Stimulated activated CD8-positive, alpha-beta memory T cell treated with anti-CD3 and anti-CD28 coated beads, Interleukin-2, amount 100 ng/mL, for 1 hour (primary cell): ENCODE measurements at places on chromosomes 1 and 21.

DNA sequence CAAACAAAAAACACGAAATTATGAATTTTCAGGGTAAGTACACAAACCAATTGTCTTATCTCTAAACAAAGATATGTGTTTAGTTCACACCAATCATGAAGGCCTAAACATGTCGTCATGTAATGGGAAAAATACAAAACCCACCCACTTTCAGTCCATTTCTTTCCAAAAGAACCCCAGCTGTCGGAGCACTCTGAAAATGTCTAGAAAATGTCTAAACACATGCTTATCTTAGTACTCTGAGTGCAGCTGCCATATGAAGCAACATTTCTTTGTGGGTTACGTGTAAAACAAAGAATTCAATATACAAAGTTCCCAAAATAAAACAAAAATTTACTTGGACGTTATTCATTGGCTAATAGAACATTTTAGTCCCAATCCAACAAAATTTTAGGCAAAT, 22.7 kb downstream of the SERBP1 start:
- no peak for DNase-seq

DNA sequence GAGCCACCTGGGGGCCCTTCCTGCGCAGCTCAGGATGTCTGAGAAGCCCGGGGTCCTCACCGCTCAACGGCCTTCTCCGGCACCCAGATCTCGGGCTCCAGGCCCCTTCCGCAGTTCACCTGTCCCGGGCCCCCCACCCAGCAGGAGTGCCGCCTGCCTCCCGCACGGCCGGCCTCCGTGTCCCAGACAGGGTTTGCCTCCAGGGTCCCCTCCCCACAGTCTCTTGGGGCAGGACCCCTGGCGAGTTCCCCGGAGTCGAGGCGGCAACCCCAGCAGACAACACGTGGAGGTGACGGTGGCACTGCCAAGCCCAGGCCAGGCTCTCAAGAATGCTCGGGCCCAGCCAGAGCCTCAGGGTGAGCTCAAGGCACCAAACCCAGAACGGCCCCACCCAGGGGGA, 22.4 kb upstream of the TTLL10 start:
- no peak for DNase-seq

DNA sequence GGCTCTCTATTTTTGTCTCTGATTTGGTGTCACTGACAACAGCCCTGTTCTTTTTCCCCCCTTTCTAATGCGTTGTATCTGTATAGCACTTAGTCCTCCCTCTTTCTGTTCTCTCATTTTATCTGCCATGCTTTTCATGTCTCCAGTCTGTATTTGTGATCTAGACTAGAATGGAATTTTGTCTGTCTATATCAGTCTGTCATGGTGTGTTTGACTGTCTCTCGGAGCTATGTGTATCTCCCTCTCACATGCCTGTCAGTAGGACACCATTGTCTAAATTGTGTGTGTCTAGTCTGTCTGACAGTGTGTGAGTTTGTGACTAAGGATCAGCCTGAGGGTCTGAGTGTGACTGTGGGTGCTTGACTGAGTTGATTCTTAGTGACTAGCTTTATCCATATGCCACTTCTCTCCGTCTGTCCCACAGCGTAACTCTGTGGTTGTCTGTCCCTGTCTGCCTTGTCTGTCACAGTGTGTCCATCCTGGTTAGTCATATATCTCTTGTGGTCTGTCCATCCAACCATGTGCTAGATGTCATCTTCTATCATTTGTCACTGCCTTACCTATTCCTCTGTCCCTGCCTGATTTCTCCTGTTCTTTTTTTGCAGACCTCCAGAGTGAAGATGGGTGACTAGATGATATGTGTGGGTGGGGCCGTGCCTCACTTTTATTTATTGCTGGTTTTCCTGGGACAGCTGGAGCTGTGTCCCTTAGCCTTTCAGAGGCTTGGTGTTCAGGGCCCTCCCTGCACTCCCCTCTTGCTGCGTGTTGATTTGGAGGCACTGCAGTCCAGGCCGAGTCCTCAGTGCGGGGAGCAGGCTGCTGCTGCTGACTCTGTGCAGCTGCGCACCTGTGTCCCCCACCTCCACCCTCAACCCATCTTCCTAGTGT, 1.4 kb upstream of the B4GALT2 start:
- DNase-seq = no peak

- DNase-seq = peak; percentile 51
Measured at GRCh38 chr1:22024485-22025367, 23.3 kb downstream of the CELA3A start.

GRCh38 chr1:205301205-205301821, 20.2 kb downstream of the NUAK2 start:
- DNase-seq = no peak

DNA sequence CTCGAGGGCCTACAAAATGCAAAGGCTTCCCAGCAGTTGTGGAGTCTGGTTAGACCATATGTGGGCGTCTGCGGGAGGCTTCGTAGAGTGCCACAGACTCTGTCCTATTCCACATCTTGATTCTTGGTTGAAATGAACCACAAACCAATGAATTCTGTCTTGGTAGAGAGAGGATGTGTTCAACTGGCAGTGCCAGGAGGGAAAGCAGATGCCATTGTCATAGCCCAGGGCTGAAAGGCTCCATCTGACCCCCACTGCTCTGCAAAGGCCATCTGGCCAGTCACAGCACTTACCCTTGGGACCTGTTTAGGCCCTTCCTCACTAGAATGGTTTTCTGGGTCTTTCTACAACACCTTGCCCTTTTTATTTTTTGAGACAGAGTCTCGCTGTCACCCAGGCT, 22.1 kb downstream of the ACOT11 start:
- DNase-seq = no peak

DNA sequence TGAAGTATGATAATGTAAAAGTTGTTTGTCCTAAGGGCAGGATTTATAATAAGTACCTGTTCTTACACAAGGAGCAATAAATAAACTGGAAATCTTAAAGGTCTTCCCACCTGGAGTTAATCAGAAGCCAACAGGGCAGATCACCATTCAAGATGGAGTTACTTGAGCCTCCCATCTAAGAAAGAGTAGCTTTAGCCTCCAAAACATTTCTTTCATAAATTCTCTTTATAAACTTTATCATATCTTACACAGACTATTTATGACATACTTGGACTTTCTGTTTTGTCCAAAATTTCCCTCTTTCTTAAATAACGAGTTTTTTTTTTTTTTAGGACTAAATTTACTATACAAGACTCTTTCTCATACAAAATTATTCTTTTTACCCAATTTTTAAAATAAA, 18.5 kb downstream of the OR2T1 start:
- DNase-seq = no peak

- no peak for DNase-seq
Measured at GRCh38 chr1:173410794-173411236, 66.3 kb upstream of the PRDX6 start.

DNA sequence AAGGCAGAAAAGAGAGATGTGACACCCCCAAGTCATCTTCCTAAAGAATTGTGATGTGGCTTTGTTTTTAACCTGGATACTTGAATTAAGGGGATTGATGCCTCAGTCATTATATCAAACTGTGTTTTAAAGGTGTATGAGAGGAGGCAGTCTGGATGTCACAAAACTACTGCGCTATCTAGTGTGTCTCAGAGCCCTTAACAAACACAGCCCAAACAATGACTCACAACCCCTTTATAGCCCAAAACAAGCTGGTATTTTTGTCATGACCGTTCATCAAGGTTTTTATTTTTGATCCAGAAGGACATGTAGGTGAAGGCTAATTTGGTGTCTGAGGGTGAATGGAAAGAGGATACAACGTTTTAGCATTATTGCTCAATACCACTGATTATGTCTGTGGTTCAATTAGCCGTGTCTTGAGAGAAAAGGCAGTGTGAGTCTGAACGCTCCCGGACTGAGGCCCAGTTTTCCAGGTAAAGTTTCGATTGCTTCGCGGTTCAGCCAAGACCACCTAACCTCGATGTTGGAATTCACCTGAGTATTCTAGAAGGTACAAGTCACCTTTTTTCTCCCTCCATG, 71.6 kb downstream of the SGIP1 start:
- DNase-seq = no peak

DNA sequence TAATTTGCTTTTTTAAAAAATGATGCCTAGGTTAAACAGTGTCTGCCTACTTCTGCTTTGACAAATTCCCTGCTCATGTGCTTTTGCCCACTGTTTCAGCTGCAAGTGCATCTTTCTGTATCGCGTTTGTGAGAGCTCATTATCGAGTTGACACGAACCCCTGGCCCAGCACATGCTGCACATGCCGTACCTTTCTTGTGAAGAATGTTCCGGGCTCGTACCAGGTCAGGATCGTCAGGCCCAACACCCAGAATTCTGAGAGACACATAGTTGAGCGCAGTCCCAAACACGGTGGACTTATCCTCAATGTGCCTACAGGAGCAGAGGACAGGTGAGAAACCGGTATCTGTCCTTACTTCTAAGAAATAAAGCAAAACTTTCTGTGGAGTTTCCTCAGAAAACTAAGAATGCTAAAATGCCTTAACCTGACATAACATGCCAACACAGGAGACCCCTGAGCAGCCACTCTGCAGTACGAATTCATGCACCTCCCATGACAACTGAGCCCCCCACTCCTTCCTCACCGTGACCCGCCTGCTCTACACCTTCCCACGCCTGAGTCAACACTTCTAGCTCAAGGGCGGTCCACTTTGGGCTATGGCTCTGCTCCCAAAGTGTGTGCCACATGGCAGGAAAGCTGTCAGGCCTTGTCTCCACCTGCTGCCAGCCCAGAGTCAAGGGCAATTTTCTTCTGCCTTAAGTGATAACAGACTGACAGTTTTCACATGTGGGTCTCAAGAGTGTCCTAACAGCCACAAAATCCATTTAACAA, 6.7 kb downstream of the LSS start:
- no peak for DNase-seq

GRCh38 chr1:219109424-219110018, 64.2 kb upstream of the LYPLAL1 start:
- no peak for DNase-seq

GRCh38 chr1:103365860-103366569, 159.5 kb upstream of the RNPC3 start:
- no peak for DNase-seq

GRCh38 chr21:23160914-23161313, 2162.7 kb downstream of the NCAM2 start:
- no peak for DNase-seq

- no peak for DNase-seq
Measured at GRCh38 chr1:9873385-9873784, 36.7 kb downstream of the CTNNBIP1 start.

DNA sequence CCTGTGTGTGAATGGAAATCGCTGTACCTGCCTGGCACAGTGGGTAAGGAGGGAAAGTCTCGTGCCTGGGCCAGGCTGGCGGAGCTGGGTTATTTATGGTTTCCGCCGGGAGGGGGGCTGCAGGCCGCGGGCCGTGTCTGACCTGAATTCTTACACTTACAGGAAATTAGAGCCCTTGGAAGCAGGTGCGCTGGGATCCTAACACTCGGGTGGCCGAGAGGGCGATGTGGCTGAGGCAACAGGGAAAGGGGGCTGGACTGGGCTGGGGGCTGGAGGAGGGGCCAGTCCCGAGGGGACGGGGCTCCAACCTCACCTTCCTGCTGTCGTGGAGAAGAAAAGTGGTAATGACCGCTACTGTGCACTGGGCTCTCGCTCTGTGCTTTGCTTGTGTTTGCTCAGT, 109.4 kb upstream of the WNT4 start:
- no peak for DNase-seq

GRCh38 chr1:60833173-60833572, 249.2 kb upstream of the NFIA start:
- DNase-seq = no peak

- DNase-seq = no peak
Measured at GRCh38 chr1:27876341-27877114, 4.2 kb downstream of the THEMIS2 start.

GRCh38 chr1:223299553-223299952, 64.4 kb downstream of the SUSD4 start:
- DNase-seq = no peak

DNA sequence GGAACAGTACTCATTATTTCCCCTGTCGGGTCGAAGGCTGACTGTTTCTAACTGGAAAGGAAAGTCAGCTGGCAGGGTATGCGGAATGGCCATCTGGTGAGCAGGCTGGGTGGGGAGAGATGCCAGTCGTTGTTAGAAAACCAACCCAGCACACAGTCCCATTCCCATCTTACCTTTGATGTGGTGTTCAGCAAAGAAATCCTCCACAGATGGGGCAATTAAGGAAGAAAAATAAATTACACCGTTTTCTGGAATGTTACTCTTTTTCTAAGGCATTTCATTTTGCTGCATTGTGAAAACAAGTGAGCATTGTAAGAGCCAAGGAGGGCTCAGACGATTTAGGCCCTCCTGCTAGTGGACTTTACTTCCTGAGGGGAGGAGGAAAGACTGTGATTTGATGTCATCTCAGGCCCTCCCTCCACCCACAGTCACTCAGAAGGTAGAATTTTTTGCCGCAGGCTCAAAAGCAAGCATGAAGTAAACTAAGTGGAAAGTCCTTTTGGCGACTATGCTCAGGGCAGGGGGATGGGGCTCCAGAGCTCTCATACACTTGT, at the start of gene SLC16A4:
SLC16A4 (minus strand) TSS at position 335 of the 554 bp plus-strand sequence. CDS start 1,703 bp downstream, outside the sequence.
- no peak for DNase-seq

GRCh38 chr1:31939484-31940329, 1.5 kb upstream of the PTP4A2 start:
- DNase-seq = peak; percentile 54

- DNase-seq = no peak
Measured at GRCh38 chr1:154568157-154568815, 708 bp downstream of the CHRNB2 start.

DNA sequence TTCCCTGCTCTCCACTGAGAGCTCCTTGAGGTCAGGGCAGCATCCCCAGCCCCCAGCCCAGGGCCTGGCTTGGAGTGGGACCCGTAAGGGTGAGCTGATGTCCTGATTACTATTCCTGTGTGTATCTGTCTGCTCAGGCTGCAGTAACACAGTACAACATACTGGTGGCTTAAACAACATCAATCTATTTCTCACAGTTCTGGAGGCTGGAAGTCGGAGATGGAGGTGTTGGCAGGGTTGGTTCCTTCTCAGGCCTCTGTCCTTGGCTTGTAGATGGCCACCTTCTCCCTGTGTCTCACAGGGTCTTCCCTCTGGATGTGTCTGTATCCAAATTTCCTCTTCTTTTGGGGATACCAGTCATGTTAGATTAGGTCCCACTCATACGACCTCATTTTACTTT, 246.4 kb upstream of the POU3F1 start:
- DNase-seq = no peak

DNA sequence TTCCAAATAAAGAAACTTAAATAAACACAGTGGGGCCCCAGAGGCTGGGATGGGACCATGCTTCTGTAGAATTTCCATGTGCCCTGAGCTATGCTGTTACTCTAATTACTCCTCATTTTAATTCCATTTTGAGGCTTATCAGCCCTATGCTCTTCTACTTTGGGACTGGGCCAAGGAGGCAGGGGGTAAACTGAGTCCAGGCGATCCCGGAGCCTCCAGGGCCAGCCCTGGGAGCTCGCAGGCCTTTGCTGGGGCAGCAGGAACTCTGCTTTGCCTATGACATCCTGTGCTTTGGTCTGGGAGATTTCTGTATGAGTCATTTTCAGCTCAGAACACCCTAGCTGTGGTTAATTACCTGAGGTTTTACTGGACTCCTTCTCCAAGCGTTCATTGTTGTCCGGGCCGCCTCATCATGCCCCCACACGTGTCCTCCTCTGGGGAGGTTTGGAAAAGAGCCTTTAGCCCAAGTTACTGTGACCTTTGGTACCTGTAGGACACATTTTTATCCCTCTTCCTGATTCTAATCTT, 95.7 kb downstream of the RHOU start:
- no peak for DNase-seq
